Sigmoid colon (tissue), 7 donors: ENCODE measurements at places on chromosomes 12 and 14. TPM values are rescaled to one million over a fixed set of nuclear protein-coding genes. Genes with fewer than 3 reads are reported as not detected.

DNA sequence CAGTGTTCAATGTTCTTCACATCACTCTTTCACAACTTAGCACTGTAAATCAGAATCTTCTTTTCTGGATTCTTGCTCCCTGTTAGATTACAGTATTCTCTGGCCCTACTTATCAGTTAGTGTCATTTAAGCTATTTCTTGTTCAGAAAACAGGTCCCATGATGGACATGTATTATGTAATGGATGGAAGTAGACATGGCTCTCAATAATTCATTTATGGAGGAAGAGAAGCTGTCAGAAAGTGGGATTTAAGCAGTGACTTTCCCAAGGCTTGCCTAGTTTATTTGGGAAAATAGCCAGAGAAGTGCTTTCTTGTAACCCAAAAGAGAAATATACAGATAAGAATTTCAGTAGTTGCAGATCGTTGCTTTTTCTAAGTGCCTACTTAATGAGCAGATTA, 1.6 kb downstream of the ERC1 start:
- no peak for DNase-seq

The USP44 gene
- 6.1 TPM for total RNA-seq

The PRH2 gene
- not detected for total RNA-seq

The GPR65 gene
- total RNA-seq: 1.8 TPM

GRCh38 chr14:36069535-36069900, 107.0 kb downstream of the PTCSC3 start:
- no peak for DNase-seq

DNA sequence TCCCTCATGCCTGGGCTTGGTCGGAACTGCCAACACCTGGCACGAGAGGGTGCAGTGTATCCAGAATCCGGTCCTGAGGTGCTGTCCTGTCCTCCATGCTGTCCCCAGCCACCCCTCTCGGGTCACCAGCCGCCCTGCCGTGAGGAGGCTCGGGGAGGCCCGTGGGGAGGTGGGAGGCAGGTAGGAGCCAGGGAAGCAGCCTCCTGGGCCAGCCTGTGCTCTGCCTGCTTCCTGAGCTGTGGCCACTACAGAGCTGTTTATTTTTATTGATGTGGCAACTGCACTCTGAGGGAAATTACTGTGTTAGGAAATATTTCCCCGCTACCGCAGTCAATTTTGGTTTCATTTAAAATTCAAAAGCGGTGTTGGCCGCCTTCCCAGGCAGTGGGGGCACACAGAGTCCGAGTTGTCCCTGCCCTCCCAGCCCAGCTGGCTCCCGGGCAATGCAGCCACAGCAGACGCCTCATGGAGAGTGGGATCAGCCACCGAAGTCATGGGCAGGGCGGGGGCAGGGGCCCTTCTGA, 18.3 kb downstream of the NOC4L start:
- DNase-seq: no peak

DNA sequence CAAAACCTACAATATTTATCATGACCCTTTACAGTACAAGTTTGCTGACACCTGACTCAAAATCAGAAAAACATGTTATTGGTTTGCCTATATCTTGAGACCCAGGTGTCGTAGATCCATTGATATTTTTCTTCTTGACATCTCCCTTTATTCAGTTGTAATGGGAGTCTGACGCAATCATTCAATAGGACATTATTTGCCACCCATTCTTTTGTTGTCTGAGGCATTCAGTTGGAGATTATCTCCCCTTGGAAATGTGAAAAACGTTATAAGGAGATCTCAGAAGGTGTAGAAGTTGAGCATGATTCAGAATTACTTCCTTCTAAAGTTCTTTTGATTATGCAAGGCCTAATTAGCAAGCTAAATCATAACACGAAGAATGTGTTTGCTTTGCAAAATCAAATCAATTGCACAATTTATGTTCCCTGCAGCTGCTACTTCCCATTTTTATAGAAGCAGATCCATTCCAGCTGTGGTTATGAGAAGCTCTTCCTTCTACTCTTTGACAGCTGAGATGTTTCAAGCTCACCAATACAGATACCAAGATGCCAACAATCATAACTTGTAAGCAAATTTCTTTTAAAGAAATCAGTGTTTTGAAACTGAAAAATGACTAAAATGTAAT, 228.2 kb upstream of the SYT1 start:
- no peak for DNase-seq
